ENCODE measurements at places on chromosomes 5 and 9.

DNA sequence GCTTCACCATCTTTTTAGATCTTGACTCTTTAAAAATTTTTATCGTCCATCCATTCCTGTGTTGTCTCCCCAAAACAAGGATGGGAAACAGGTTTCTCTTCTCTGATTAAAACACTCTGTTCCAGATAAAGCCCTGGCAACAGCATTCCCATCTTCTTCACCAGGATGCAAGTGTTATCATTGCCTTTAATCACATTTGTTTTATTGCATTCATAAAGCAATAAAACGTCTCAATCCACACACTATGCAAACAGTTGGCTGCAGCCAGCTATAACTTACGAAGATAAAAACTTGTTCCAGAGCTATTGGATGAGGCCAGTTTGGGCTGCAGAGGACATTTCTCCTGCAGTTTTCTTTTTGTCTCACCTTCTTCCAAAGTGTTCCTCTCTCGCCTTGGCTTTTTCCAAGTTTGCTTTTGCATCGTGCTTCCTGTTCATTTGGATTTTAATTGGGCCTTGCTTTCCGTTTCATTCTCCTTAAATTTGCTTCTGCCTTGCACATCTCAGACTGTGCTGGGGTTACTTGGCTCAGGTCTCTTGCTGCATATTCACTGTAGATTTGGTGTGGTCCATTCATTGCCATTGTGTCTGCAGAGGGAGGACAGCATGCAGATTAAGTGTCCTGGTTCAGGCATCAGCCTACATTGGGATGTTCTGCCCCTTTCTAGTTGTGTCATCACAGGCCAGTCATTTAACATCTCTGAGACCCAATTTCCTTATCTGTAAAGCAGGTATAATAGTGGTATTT is 136.5 kb upstream of the LIFR start:
- no peak for DNase-seq

GRCh38 chr9:108783731-108784495 is 71.9 kb downstream of the ACTL7B start:
- no peak for DNase-seq

DNA sequence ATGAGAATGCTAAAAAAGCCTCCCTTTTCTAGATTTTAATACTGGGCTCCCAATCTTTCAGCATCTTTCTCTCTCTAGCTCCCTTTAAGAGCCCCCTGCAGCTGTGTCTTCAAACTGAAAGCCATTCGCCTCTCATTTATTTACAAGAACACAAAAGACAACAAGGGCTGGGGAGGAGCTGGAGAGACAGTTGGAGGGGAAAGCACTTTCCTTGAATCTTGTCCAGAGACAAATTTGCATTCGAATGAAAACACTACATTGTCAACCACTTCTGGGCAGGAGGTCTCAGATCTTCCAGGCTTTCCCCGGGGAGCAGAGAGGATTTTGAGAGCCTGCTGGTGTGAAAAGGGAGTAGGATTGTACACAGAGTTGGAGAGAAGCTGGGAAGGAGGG is 518.3 kb downstream of the CTNND2 start:
- peak; percentile 57 for DNase-seq

GRCh38 chr9:34037626-34038025 is 11.1 kb downstream of the UBAP2 start:
- DNase-seq, result no peak

- DNase-seq, result no peak
These were observed 23.1 kb downstream of the IRF1 start for GRCh38 chr5:132467287-132467984.

GRCh38 chr9:69197687-69198086 is 23.6 kb downstream of the TJP2 start:
- DNase-seq, result no peak

DNA sequence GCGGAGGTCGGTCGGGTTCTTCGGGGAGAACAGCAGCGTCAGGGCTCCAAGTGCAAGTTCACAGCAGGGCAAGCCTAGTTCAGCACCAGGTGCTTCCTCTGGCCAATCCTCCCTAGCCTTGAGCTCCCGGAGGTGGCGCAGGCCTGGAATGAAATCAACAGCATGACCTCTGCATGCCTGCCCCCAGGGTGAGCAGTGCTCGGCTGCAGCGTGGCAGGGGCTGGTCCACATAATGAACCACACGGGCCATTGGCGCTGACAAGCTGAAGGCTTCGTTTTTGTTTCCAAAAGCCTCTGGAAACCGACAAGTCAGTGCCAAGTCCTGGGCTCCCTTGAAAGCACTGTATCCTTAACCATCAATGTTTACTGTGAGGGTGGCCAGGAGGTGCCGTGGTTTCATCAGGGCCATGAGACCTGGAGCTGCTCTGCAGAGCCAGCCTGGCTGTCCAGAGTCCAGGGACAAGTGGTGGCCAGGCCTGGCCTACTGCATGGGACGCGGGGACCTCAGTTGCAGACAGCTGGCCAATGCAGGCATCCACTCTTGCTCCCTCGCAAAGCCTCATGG is 2.1 kb upstream of the INPP5E start:
- DNase-seq, result no peak

- no peak for DNase-seq
These were observed 40.4 kb upstream of the MACIR start for GRCh38 chr5:103218164-103218563.

DNA sequence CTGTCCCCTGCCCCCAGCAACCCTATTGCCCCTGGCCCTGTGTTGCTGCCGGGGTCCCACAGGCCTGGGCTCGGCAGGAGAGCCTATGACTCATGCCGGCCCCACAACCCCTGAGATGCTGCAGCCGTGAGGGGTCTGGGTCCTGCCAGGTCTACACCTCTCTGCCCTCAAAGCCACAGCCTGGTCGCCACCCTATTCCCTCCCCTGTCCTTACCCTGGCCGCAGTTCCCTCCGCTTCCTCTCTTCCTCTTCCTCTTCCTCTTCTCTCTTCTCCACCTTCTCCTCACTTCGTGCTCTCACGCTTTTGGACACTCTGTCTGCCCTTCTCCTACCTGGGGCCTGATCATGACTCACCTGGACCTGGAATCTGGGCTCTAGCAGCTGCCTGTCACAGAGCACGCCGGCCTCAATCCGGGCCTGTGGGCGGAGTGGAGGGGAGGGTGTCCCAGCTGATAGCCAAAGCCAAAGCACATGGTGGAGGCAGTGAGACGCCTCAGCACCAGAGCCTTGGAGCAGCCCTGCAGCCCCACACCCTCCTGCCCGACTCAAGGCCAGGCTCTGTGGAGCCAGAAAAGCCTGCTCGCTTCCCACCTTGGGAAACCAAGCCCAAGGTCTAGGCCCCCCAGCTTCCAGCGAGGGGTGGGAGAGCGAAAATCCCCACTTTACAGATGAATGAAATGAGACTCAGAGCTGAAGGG is 26.8 kb upstream of the CSF1R start:
- peak; percentile 56 for DNase-seq

DNA sequence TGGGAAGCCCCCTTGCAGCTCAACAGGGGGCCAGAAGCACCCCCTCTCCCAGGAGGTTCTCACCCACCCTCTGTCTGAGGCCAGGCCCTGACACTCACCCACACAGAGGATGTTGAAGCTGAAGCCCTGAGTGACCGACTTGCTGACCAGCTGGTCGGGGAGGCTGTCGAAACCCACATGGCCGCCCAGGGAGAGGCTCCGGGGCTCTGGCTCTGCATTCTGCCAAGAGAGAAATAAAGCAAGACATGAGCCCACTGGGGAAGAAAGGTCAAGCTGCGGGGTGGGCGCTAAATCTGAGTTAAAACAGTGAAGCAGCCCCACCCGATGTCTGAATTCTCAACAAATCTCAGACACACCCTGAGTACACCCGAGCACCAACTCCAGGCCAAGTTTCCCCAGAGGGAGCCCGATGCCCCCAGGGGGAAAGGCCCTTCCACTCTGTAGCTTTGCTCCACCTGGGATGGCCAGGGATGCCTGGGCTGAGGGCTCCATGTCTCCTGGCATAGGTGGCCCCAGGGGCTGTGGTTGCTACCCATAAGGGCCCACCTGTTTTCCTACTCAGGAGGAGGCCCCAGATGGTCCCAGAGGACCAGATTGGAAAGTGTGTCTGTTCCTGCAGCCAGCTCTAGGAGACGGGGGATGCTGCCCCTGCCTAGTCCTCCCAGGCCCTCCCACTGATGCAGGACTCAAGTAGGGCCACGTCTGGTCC is 11.6 kb downstream of the SEPTIN8 start:
- no peak for DNase-seq

GRCh38 chr9:123112015-123112975 is 78.8 kb downstream of the GPR21 start:
- DNase-seq, result no peak

DNA sequence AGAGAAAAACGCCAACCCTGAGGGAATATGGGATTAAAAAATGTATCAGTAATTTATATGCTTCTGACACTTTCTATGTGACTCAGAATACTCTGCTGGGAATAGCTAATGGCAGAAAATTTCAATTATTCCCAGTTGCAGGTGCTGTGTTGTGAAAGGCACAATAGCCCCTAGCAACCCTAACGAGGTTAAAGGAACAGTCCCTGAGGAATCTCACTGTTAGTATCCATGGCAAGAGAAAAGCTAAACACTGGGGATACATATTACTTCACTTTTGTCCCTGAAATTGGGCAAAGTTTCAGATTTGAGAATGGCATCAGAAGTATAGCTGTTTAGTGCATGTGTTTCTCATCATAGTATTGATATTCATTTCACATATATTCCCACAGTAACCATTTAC is 555.0 kb downstream of the RAB3C start:
- DNase-seq, result no peak

- no peak for DNase-seq
These were observed 151.7 kb upstream of the RAPGEF1 start for GRCh38 chr9:131891598-131891997.

DNA sequence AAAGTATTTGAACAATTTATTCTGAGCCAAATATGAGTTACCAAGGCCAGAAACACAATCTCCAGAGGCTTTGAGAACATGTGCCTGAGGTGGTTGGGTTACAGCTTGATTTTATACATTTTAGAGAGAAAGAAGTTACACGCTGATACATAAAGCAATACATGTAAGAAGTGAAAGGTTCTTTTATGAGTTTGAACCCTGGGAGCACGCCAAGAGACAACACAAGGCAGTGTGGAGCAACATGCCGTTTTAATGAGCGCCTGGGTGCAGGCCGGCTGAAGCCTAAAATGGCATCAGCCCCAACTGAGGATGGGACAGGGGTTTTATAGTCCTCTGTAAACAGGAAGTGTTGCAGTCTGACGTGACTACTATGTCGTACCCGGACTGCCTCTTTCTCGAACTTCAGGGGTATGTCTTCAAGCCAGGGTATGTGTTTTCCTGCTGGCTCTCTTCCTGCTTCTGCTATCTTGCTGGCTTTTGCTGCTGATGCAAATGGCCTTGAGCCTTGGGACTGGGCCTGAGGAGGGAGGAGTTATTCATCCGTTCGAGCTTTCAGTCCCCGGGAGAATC is 193.7 kb downstream of the CYLC2 start:
- no peak for DNase-seq

- no peak for DNase-seq
These were observed 1.8 kb downstream of the LURAP1L start for GRCh38 chr9:12776513-12777055.

GRCh38 chr9:69357030-69357775 is 32.2 kb downstream of the ENTREP1 start:
- DNase-seq, result no peak

- no peak for DNase-seq
These were observed 28.7 kb downstream of the TPD52L3 start for GRCh38 chr9:6356904-6357303.

DNA sequence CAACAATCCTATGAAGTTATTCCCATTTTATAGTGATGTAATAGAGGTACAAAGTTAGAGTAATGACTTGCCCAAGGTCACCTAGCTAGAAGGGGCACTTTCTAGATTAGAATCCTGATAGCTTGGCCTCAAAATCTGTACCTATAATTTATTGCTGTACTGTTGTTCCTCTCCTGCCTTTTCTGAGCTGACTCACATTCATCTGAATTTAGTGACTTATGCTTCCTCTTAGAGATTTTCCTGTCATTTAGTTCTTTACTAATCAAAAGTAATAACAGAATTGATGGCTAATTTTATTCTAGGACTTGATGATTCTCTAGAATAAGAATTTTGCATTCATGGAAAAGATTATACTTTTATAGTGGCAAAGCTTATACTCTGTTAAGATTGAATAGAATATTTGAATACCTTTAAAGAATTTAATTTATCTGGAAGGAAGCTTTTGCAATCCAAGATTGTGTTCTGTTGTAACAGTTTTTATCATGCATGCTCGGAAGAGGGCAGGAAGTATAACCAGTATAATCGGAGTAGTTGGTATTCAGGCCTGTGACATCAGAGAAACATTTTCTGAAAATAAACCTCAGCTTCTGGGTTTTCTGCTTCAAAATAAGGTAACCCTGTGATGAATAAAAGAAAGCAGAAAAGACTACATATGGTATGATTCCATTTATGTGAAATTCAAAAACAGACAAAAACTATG is 21.3 kb downstream of the CYSTM1 start:
- DNase-seq, result no peak

DNA sequence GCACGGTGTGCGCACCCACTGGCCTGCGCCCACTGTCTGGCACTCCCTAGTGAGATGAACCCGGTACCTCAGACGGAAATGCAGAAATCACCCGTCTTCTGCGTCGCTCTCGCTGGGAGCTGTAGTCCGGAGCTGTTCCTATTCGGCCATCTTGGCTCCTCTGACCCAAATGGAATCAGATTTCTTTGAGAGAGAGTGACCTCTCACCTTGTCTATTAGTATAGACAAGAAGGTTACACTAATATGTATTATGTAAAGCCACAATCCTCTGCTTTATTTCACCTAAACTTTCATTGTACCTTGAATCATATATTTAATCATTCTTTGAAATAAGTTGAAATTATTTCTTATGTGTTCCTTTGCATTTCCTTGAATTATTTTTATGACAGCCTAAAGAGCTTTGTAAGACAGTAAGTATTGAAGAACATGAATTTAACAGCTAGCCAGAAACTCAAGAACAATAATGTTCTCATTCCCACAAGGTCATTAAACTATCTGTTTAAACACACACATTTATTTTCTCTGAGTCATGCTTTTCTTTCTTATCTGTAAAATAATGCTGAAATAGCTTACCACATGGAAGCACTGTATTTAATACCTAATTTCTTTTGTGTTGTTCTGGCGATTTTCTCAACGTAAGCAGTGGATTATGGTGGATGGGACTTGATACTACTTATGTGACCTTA is 91.8 kb upstream of the DMRTA1 start:
- no peak for DNase-seq

GRCh38 chr5:106521701-106522100 is 1149.0 kb downstream of the EFNA5 start:
- no peak for DNase-seq

DNA sequence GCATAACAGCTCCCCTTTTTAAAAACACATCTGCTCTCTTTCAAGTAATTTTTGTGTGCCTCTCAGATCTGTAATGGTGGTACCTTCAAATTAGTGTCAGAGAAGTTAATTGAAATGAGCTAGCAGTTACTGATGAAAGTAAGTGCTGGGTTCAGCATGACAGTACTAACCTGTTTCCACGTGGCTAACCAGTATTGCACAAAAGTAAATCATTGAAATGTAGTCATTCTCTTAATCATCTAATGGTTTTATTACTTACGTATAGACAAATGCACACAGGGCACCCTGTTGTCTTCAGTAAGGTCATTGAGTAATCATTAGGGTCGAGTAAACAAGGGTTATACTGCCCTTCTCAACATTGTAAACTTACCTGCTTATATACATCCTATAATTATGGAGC is 157.8 kb upstream of the PRR16 start:
- no peak for DNase-seq
